Kidney epithelial cell (primary cell): ENCODE measurements at places on chromosomes 12 and 14. TPM values are rescaled to one million over a fixed set of nuclear protein-coding genes. Genes with fewer than 3 reads are reported as not detected.

- no peak for DNase-seq
These were observed 222.4 kb downstream of the GLT1D1 start for GRCh38 chr12:129075460-129076208.

DNA sequence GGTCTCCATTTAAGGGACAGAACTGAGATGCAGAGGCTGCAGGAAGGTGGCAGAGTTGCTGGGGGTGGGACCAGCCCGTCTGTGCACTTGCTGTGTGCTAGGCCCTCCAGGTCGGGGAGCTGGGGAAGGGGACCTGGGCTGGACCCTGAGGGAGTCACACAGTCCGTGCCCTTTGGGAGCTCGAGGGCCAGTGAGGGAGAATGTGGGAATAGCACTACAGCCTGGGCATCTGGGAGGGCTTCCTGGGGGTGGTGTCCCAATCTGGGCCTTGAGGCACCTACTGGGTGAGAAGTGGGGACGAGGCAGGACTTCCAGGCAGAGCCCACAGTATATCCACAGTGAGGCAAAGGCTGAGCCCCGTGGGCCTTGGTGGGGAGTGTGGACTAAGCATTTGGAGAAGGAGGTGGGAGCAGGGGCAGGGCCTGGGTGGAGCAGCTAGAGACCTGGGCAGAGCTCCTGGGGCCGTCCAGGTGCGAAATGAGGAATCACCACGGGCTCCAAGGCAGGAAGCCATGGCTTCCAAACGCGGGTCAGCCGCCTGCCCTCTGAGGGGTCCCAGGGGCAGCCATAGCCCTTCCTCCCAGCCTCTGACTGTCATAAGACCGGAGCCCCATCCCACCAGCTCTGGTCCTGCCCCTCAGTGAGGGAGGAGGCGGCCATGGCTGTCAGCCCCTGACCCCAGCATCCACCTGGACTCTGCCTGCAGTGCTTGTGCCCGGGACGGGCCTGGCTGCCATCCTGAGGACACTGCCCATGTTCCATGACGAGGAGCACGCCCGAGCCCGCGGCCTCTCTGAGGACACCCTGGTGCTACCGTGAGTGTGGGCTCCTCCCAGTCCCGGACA is 6.6 kb downstream of the ASPG start:
- DNase-seq = no peak

- no peak for DNase-seq
These were observed 1165.4 kb downstream of the TMEM121 start for GRCh38 chr14:106691601-106692291.

DNA sequence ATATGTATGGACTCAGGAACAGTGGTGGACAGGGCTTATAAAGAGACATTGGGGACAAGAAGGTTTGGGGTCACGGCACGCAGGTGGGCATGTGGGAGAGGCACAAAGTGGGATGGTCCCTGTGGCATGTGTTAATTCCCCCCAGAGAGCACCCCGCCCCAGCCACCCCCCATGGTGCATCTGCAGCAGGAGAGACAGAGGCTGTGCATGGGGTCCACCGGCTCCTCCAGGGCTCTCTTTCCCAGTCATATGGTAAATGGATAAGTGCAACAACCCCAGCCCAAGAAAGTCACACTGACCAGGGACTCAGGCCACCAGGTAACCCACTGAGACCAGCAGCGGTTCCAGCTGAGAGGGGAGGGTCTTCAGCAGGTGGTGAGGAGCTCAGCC is 242.1 kb downstream of the BCL11B start:
- DNase-seq = no peak

DNA sequence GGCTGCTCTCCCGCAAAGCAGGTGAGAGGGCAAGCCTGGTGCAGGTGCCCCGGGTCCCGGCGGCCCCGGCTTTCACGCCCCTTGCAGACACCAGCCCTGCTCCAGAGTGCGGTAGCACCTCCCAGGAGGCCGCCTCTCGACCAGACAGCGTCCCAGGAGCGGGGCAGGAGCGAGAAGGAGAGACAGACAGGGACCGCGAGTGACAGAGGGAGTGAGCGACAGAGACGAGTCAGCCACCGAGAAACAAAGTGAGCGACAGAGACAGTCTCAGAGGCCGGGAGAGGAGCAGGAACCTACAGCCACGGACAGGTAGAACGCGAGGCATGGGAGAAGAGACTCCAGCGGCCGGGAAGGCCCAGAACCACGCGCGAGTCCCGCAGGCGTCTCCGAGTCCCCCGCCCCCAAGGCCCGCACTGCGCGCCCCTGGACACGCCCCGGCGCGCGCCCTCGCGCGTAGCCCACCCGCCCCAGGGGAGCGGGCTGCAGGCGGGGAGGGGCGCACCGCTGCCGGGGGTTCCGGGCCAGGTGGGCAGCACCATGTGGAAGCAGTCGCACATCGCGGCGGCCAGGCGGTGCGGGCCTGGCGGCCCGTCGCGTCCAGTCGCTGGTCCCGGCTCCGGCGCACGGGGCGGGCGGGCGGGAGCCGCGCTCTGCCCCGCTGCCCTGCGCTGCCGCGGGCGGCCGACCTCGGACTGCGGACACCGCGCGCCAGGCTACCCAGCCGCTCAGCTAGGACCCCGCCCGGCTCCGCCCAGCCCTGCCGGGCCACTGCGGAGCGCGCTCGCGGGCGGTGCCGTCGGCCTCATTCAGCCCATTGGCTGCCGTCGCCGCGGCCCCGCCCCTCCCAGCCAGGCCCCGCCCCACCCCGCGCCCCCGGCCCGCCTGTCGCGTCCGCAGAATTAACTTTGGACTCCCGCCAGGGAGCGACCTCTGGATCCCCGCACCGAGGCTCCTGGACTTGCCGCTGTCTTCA is at the start of gene AHNAK2:
Gene AHNAK2, minus strand, starts transcription at position 694 of the 973 bp plus-strand sequence. Its CDS starts 137 bp downstream, at position 557.
- no peak for DNase-seq

GRCh38 chr14:75138492-75138891 is 11.6 kb upstream of the NEK9 start:
- no peak for DNase-seq

DNA sequence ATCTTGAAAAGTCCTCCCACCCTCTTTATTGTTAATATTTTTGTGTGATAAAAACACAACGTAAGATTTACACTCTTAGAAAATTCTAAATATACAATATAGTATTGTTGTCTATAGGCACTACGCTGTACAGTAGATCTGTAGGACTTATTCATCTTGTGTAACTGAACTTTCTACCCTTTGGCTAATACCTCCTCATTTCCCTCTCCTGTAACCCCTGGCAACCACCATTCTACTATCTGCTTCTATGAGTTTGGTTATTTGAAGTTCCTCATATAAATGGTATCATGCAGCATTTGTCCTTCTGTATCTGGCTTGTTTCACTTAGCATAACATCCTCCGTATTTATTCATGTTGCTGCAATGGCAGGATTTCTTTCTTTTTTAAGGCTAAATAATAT is 5.2 kb upstream of the CLEC9A start:
- DNase-seq = no peak

GRCh38 chr14:59123531-59123930 is 64.9 kb upstream of the DAAM1 start:
- no peak for DNase-seq

DNA sequence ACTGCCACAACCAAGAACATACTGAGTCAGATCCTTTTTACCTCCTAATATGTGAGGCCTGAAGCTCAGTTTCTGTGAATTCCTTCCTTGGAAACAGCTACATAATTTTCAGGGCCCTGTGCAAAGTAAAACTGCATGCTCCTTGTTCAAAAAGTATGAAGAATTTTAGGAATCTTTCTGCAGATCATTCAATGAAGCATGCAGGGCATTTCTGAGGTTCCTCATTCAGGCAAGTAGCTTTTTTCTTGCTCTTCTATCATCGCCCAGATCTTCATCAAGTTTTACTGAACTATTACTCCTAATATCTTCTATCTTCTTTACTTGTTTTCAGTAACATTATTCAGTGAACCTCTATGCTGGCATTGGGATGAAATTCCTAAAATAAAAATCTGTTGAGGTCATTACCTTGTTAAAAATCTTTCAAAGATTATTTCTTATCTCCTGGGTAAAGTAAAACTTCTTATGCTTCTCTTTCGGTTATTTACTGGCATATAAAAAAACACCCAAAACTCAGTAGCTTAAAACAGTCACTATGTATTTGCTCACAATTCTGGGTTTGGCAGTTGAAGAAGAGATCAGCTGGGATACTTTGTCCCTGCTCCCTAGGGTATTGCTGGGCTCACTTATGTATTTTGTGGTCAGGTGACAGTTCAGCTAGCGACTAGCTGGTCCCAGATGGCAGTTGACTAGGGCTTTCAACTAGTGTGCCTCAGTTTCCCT is 42.6 kb upstream of the KRR1 start:
- no peak for DNase-seq

DNA sequence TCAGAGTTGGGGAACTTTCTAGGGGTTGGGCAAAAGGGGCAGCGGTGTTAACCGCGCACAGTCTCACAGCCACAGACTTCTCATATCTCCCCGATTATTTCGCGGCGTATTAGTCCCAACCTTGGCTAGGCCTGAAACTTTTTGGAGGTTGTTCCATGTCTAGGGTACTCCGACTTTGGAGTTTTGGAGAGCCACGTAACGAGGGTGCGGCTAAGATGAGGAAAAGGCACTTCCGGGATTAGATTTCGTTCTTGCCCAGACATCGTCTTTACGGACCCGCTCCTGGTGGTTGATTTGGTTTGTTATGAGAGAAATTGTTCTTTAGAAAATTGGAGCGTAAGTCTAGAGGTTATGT is 513 bp downstream of the CCNK start:
- no peak for DNase-seq

GRCh38 chr12:129169928-129170327 is 316.6 kb downstream of the GLT1D1 start:
- no peak for DNase-seq

- DNase-seq = no peak
These were observed 130.1 kb downstream of the SAMD4A start for GRCh38 chr14:54697001-54697400.

GRCh38 chr14:92844204-92844603 is 50.1 kb downstream of the GOLGA5 start:
- no peak for DNase-seq

- no peak for DNase-seq
These were observed 52.2 kb downstream of the TESC start for GRCh38 chr12:117046861-117047530.

DNA sequence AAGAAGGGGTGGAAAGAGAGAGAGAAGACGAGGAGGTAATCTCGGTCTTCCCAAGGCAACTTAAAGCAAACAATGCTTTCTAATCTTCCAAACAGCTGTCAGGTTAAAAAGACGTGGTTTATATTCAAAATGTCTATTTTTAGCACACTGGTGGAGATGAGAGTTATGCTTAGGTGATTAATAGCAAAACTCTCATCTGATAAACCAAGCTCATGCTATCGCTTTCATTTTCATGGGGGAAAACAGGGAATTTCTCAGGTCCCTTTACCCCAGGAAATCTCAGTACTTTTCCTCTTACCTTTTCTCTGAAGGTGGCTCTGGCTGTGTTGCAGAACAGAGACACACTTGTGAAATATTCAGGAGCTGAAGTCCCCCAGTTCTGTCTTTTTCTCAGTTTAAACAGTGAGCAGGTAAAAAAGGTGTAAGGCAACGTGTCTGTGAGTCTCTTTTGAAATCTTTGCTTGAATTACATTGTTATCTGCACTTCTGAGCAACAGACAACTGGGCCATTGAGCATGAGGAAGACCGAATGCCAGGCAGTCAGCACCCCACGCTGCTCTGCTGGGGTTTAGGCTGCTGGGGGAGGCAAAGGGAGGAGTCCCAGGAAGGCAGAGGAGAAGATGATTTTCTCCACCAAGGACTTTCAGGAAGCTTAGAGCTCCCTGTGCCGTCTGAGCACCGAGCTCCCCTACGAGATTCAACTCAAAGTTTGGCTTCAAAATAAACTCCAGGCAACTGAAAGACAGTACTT is 759.3 kb downstream of the BCL11B start:
- no peak for DNase-seq

- DNase-seq = no peak
These were observed 245.8 kb upstream of the NAV3 start for GRCh38 chr12:77584860-77585259.

- no peak for DNase-seq
These were observed 5.6 kb downstream of the MYL6 start for GRCh38 chr12:56163533-56164344.

TMEM229B gene
- total RNA-seq = 0.21 and 0.41 TPM in 2 replicates

CLEC4C gene
- not detected in 2 replicates for total RNA-seq

SERPINA10 gene
- total RNA-seq = not detected in 2 replicates

MYRFL gene
- total RNA-seq = 0.13 TPM in 1 of 2 replicates, not detected in the other

ALDH2 gene
- total RNA-seq = 22.4 and 23.2 TPM in 2 replicates

RHEBL1 gene
- 3.8 and 5.1 TPM in 2 replicates for total RNA-seq
